ENCODE measurements at places on chromosomes 7 and 10. TPM values are rescaled to one million over a fixed set of nuclear protein-coding genes. Genes with fewer than 3 reads are reported as not detected.

HYAL4 gene
- not detected for total RNA-seq

CNTNAP2 gene
- total RNA-seq, result 0.02 TPM

AP5Z1 gene
- 30.1 TPM for total RNA-seq

PON3 gene
- total RNA-seq, result 39.3 TPM

COBL gene
- total RNA-seq, result 4.1 TPM

CALHM3 gene
- total RNA-seq, result 0.35 TPM

GPR15LG gene
- not detected for total RNA-seq

PYROXD2 gene
- 6.0 TPM for total RNA-seq

OR2A12 gene
- total RNA-seq, result not detected

OR2A1 gene
- not detected for total RNA-seq

PCLO gene
- 1.5 TPM for total RNA-seq

HOXA11 gene
- total RNA-seq, result 0.67 TPM

MYL7 gene
- total RNA-seq, result not detected

COL1A2 gene
- total RNA-seq, result not detected

GPR26 gene
- total RNA-seq, result not detected

INPP5A gene
- total RNA-seq, result 12.2 TPM

Data from A549 treated with AZD2906 at 1 μM for 4 hours (cell line).